GF-D8 (cell line): ENCODE measurements at places on chromosomes 12 and 14.

GRCh38 chr12:60308366-60308991 is 712.6 kb downstream of the SLC16A7 start:
- no peak for DNase-seq

GRCh38 chr12:114611145-114612018 is 72.6 kb downstream of the TBX3 start:
- DNase-seq, result no peak

- DNase-seq, result no peak
These were observed 256.3 kb downstream of the NTF3 start for GRCh38 chr12:5688226-5688625.

DNA sequence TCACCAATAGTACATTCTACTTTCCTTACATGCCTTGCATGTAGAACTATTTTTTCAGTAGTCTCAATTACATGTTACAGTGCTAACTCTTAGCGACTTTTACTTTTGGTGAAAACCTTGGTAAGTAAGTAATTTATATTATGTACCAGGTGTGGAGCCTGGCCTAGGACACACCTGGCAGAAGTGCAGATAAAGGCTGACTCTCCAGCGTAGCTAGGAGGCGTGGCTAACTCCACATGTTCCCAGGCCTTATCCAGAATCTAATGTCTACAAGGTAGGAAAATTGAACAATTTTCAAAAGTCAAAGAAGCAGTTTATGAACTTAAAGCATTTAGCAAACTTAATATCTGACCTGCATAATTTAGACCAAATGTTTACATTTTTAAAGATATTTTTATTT is 157.4 kb downstream of the DHRS2 start:
- DNase-seq, result no peak

- no peak for DNase-seq
These were observed 41.4 kb upstream of the NUDT4 start for GRCh38 chr12:93336291-93336741.

GRCh38 chr12:14643251-14643650 is 53.1 kb downstream of the GUCY2C start:
- peak; percentile 51 for DNase-seq

- no peak for DNase-seq
These were observed 9.7 kb downstream of the PAWR start for GRCh38 chr12:79681008-79681590.
